ENCODE measurements at places on chromosomes 12 and 14.

- no peak for DNase-seq
Observed at GRCh38 chr12:106097011-106097410, 41.7 kb downstream of the NUAK1 start.

GRCh38 chr14:55547650-55548315 lies 32.2 kb upstream of the KTN1 start:
- no peak for DNase-seq

- DNase-seq = peak; percentile 41
Observed at GRCh38 chr14:33777681-33778080, 173.2 kb downstream of the EGLN3 start.

DNA sequence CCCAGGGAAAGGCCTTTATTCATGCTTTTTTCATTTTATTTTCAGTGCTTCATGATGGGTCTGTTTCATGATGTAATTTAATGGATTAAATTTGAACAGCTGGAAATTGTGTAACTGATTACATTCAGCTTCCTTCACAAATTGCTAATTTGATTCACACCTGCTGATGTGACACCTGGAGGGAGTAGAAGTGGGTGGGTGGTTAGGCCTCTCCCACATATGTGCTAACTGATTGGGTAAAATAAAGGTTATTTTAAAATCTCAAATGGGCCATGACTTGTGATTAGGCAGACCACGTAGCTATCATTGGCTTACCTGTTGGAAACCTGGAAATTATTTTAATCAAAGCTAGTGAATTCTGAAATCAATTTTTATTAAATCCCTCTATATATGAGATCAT lies 142.1 kb downstream of the GXYLT1 start:
- no peak for DNase-seq

DNA sequence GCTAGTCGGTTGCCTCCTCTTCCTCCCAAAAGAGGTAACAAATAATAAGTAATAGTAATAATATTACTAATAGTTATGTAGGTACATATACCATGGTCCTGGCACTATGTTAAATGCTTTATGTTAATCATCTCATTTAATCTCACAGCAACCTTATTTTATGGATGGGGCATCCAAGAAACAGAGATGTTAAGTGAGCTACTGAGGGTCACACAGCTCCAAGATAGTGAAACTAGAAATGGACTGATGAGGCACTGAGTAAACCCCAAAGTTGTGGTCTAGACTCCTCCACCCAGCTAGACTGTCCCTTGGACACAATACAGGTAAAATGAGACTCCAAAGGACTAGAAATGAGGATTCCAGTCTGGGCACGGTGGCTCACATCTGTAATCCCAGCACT lies 15.1 kb downstream of the ZFHX2 start:
- no peak for DNase-seq

DNA sequence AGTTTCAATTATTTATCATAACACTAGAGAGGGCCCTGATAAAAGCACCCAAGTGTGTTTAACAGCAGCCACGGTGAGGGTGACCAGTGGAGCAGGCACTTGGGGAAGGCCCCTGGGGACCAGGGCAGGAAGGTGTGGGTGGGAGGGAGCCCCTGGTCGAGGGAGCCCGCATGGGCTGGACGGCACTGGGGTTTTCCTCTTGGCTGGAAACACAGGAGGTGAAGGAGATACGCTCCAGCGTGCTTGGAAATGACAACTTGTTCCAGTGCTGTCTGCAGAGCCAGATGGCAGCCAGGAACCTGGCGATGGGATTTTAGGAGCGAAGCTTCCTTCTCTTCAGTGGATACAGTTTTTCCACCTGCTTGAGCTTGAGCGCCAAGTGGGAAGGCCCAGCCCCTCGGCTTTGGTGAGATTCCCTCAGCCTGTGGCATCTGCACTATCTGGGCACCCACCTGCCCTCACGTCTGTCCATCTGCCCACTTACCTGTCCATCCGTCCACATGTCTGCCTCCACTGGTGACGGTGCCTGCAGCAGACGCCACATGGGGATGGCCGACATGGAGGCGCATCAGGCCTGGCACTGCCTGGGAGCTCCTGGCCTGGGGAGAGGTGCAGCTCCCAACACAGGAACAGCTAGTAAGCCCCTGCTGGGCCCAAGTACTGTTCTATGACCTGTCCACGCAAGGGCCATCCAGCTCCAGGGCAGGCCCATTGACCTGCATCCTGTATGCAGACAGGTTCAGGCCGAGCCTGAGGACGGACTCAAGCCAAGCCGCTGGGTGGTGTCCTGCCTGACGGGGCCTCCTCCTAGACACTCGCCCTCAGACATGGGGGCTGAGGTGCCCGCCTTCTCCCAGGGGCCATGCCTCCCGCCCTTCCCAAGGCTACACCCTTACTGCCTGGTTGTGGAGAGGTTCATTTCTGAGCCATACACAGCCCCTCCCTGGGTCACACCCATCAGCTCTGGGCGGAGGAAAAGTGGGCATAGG lies 192.2 kb upstream of the C14orf180 start:
- no peak for DNase-seq

GRCh38 chr12:51021694-51022093 lies 4.5 kb downstream of the SLC11A2 start:
- DNase-seq = no peak

- DNase-seq = no peak
Observed at GRCh38 chr14:100403105-100403504, 80.0 kb downstream of the SLC25A47 start.

DNA sequence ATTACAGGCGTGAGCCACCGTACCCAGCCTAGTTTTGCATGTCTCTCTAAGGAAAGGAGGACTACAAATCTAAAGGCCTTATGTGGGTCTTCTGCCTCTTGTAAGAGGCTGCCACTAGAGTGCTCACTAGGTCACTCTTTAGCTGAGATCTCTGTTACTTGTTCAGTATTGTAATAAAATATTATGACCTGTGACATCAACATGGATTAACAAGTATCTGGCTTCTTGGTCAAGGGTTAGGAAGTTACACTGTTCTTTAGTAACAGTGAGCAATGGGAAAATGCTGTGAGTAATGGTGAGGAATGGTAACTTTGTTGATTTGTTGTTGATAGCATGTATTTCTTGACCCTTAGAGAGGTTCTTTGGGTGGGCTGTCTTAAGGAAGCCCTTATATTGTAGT lies 50.5 kb downstream of the ERC1 start:
- no peak for DNase-seq

DNA sequence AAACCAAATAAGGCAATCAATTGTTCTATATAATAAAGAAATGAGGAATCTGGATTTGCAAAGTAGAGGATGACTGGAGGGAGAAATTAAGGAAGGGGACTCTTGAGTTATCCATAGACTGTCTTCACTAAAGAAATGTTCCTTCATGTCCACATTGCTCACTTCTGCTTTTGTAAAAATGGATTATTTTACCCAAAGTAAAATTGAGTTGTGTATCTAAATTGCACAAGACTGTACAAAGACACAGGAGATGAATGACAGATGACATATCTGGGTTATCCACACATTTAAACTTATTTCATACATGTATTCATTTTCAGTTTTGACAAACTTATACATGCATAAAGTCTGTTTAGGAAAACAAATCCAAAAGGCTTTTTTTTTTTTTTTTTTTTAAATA lies 11.3 kb downstream of the ATP2B1 start:
- no peak for DNase-seq

DNA sequence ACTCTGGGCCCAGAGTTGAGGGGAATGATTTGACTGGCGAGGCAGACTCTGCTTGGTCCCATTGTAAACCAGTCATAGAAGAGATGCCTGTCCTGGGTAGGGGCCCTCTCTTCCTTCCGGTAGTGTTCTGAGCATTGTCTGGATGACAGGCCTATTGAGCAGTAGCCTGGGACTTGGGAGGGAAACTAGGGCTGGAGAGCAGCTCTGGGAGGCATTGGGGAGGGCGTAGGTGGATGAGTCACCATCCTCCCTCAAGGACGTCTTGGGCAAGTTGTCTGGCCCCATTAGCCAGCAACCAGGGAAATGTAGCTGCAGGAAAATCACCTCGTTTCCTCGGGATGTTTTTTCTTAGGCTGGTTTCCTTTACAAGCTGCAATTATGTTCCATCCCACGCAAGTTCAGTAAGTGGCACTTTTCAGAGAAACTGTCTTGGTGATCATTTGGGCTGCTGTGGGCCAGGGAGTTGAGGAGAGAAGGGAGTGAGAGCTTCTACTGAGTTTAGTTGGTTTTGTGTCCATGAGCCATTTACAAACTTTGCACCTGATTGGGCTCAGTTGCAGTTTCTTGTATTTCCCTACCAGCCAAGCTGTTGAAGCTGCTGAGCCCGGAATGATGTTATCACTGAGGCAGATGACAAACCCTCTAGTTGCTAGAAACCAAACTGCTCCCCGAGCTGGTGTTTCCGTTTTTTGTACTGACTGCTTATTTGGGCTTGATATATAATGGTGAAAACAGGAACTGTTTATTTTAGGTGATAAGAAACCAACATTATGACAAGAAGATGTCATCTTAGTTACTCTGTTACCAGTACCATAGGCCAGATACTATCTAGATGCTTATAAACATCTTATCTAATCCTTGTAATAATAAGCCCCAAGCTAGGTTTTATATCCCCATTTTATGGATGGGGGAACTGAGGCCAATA lies 147.6 kb downstream of the CHST11 start:
- peak; percentile 85 for DNase-seq

GRCh38 chr12:113587720-113588119 lies 116.0 kb upstream of the LHX5 start:
- no peak for DNase-seq

DNA sequence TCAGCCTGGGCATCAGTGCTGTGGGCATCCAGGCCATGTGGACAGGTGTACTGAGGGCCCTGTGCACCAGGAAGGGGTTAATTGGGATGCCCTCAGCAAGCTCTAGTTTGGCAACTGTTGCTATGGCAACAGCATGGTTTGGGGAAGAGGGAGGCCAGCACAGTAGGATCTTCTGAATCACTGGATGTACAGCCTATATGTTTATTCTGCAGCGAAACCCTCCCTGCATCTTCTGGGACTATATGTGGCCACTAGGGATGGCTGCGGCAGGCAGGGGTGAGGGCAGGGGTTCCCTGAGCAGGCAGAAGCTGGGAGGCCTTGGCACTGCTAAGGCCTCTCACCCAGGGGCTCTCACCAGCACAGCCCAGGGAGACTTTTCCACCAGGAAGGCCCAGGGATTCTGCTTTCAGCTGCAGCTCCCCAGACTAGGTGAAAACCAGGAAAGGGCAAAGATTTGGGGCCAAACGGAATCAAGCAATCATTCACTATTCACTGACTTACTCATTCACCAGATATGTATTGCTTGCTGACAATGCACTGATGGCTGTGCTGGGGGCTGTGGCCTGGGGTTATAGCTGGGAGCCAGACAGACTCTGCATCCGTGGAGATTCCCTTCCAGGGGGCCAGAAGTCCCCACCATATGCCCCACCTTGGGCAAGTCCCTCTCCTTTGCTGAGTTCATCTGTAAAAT lies 42.8 kb downstream of the IRF2BPL start:
- no peak for DNase-seq

DNA sequence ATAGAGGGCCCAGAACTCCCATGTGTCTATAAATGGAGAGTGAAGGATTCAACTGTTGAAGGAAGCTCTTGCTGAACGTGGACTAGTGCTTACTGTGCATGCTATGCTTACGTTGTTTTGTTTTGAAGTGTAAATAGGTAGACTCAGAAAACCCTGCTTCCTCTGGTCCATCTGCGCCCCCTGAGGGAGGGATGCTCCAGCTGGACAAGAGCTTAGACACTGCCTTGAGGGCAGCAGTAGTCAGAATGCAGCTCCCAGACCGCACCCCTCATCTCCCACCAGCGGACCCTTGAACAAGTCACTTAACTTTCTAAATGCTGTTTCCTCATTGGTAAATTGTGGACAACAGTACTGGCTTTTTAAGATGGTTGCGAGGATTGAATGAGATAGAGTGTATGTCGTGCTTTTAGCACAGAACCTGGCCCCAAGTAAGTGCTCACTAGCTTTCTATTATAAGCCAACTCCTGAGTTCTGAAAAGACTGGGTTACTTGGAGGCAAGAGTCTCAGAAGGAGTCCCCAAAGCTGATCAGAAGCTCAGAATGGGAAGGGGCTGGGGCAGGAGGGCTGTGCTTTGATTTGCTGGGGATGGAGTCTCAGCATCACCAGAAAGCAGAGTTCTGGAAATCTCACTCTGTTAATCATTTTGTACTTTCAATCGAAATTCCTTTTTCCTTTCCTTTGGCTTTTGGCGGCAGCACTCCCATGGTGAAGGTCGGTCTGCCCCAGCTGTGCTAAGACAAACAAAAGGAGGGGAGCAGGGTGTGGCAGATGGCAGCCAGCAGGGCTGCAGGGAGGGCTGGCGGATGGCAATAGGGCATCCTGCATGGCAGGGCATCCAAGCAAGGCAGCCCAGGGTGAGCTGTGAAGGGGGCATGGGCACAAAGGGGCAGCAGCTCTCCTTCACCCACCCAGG lies 15.6 kb downstream of the AGAP2 start:
- no peak for DNase-seq

GRCh38 chr14:88476214-88476774 lies 78.5 kb downstream of the PTPN21 start:
- no peak for DNase-seq

- DNase-seq = no peak
Observed at GRCh38 chr12:102009796-102010195, 52.0 kb downstream of the WASHC3 start.

GRCh38 chr14:72686101-72686500 lies 207.8 kb downstream of the DPF3 start:
- DNase-seq = no peak

- DNase-seq = no peak
Observed at GRCh38 chr12:33825442-33825841, 196.9 kb upstream of the ALG10 start.

DNA sequence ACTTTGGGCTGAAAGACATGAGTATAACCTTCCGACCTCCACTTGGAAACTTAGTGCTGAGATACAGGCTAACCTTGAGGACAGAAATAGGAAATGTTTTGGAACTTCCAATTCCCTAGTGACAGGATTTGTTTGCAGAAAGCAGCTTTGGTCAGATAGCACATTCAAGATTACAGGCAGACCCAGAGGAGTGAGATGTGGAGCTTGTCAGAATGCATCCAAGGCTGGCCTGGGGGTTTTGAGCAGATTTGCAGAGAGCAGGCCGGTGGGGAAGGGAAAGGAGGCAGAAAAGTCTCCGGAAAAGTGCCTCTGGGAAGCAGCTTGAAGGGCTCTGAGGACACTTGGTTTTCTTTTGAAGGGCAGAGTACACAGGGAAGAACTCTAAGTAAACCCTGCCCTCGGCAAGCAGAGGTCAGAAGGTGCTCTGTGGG lies 180.3 kb downstream of the ETV6 start:
- DNase-seq = no peak

DNA sequence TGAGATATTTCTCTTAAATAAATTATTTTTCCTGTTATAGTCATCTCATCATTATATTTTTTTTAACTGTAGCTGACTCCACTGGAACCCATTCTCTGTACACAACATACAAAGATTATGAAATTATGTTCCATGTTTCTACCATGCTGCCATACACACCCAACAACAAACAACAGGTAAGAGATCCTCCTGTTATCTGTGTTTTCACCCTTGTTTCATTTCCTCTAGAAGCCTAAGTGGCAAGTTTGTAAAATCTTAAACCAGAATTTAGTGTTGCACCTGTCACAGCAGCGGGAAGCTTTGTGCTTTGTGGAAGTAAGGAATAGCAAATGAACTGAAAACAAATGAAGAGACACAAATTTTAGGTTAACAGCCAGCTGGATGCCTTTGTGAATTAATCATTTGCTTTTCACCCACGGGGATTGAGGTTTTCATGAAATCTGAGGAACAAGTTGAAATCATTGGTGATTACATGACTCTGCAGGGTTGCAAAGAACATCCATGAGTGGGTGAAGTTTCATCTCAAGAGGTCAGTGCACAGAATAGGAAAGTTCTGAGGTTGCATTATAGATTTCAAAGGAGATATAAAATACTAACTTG lies 273.9 kb upstream of the RGS6 start:
- DNase-seq = no peak

GRCh38 chr12:107469011-107469410 lies 216.6 kb upstream of the PWP1 start:
- no peak for DNase-seq

GRCh38 chr14:69658664-69659261 lies 47.4 kb downstream of the SUSD6 start:
- no peak for DNase-seq

Data from activated CD4-positive, alpha-beta T cell treated with anti-CD3 and anti-CD28 coated beads, Interleukin-2, amount 10 ng/mL, durations not matched to agents 24 days and 14 days (primary cell).